ENCODE measurements at places on chromosomes 1 and 21.
A peak's percentile ranks its signal among the peaks of the same experiment; 100 is the strongest.

- DNase-seq, result no peak
These were observed 55.0 kb upstream of the ETV3 start for GRCh38 chr1:157193219-157193618.

DNA sequence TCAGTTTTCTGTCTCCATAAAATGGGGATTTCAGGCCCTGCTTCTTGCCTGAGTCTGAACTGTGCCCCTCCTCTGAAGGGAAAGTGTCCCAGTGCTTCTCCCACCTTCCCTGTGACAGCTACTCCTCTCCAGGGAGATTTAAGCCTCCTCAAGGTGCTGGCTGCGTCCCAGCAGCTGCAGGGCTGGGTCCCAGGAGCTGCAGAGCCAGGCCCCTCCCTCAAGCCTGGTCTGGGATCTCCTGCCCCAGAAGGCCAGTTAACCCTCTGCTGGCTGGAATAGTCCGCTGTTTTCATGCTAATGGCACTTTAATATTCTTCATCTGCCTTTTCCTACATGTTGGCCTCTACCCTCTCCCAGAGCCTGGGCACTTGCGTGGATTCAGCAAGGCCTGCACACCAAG lies 99.0 kb downstream of the PLXNA2 start:
- DNase-seq, result no peak

DNA sequence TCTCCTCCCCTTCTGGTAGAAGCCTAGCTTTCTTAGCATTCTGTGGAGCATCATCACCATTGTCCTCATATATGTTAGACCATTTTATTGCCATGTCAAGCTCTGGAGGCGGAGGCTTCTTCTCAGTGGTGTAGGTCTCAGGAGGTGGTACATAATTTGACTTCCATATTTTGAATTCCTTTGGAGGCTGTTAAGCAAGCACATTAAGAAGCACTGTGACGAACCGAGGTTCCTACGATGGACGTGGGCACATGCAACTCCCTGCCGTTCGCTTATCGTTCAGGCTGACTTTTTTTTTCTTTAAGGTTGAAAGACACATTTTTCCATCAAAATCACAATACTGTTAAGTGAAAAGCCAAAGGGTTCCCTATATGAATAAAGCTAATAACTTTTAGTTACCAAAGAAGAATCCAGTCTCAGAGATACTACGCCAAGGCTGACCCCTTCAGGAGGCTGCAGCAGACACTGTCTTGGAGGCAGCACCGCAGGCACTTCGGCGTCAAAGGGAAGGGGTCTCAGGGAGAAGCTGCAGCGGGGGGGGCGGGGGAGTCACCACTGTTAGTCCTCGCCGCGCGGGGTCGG lies 835 bp downstream of the C1orf52 start:
- no peak for DNase-seq

DNA sequence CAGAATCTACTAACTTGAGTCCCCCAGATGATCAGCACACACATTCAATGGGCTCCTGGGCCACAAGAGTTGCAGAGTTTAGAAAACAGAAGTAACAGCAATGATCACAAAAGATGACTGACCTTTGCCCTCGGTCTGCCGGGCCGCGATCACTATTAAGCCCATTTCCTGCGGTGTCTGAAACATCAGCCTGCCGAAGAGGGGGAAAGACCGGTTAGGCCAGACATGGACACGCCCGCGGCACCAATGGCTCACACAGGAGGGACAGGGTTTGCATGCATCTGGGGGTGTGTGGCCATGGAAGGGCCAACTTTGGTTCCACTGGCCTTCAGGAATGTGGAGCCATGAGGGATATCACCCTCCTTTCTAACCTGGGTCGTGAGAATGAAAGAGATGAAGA lies 68.2 kb downstream of the SIM2 start:
- no peak for DNase-seq

DNA sequence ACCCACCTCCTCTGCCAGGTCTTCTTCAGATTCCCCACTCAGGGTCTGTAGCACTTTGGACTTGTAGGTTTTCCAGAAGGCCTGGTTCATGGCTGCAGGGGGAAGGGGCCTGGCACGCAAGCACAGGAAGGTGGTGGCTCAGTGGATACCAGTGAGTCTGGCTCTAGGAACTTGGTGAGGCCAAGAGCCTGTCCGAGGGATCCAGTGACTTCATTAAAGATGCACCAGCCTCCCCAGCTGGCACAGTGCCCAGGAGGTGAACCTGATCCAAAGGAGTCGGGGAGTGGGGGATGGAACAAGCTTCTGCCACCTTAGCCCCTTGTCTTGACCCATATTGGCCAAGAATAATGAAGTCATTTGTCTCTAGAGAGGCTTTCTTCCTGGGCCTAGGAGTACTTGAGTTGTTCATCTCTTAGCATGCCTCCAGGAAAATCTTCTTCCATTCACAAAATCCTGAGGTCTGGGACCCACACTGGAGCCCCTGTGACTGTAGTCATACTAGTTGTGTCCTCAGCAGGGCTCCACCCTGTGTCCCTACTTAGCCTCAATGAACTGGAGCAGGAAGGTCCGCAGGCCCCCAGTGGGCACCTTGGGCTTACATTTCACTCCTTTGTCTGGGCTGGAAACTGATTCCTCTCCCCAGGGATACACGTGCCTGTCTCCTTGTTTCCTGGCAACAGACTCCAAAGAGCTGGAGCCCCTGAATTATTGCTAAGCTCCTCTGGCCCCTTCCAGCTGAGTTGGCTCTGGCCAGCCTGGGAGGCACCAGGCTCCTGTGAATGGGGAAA lies at the start of gene C1orf232:
Gene C1orf232, minus strand, starts transcription at position 554 of the 788 bp plus-strand sequence. Its CDS starts 464 bp downstream, at position 90.
- peak; percentile 60 for DNase-seq

DNA sequence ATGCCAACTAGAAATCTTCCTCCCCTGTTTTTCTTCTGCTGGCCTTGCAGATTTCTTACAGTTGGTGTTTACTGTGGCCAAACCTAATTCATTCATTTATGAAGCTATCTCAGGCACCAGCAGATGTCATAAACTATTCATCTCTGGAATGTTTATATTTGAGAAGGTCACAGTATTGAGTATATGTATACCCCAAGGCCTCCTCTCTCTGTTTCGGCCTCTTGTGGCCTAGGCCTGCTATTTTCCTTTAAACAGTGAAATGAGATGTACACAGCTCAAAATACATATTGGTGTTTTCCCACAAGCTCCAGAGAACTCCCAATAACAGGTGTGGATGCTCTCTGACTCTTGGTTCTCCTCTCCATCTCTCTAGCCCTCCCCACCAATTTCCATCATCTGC lies 520.7 kb upstream of the CAMK1G start:
- DNase-seq, result no peak

GRCh38 chr1:192724670-192725069 lies 84.2 kb upstream of the RGS2 start:
- DNase-seq, result no peak

GRCh38 chr1:43274125-43274803 lies 4.5 kb downstream of the TMEM125 start:
- no peak for DNase-seq

DNA sequence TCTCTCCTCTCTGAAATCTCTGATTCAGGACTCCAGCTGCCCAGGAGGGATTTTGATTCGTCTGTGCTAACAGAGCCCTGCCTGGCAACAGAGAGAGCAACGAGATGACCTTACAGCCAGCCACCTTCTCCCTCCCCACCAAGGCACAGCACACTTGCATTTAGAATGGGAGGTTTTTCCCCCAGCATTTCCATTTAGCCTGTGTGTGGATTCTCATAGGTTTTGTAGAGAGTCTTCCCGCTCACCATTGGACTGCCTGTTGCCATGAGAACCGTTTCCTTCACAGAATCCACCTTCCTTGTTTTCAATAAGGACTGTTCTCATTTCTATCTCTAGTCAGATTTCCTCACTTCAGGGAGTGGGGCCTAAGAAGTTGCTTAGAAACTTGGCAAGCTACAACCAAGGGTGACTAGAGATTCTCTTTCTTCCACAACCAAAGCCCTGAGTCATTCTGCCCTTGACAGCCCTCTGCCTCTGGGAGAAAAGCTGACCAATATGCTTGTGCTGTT lies 5.8 kb upstream of the IKBKE start:
- DNase-seq, result no peak

DNA sequence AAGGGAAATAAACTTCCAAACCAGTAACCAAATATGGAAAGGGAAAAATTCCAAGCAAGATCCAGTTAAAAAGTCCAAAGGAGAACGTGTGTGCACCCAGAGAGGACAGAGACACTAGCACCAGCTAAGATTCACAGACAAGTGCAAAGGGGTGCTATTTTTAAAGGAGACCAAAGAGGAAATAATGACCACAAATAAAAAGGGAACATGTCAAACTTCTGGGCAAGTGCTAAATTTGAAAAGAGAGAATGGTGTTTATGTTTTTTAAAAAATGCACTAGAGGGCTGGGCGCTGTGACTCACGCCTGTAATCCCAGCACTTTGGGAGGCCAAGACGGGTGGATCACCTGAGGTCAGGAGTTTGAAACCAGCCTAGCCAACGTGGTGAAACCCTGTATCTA lies 8.6 kb downstream of the JAM2 start:
- DNase-seq, result no peak

DNA sequence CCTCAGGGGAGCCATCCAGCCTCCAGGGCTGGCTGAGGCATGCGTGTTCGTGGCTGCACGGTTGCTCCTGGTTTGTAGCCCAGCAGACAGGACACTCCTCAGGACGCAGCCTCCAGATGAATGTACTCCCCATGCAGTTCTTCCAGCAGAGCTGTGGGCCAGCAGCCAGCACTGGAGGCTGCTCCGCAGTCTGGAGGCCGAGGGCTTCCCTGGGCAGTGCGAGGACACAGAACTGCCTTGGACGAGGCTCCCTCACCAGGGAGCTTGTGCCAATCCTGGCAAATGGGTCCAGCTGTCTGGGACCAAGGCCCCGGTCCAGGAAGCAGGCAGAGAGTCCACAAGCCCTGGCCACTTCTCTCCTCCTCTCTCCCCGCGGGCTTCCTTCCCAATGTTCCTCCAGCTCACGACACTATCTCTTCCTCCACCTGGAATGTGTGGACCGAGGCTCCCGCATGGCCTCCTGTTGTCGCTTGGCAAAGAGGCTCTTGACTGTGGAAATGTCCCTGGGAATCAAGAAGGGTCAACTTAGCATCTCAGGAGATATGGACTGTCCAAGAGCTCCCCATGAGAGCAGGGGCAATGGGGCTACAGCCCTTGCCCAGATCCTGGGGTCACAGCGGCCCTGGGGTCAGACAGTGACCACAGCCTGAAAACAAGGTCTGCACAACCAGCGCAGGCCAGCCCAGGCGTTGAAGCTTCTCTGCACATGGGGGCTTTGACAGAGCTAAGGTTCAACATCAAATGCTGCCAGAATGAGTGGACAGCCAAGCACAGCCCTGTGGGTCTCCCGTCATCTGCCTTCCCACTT lies 5.3 kb downstream of the EDN2 start:
- DNase-seq, result no peak

- DNase-seq, result peak; percentile 14
These were observed 80.9 kb downstream of the SPSB1 start for GRCh38 chr1:9373619-9374018.

GRCh38 chr1:23591460-23592208 lies 32.3 kb upstream of the ID3 start:
- DNase-seq, result no peak

GRCh38 chr1:78475888-78476610 lies 14.7 kb upstream of the PTGFR start:
- DNase-seq, result no peak

- DNase-seq, result no peak
These were observed 62.8 kb downstream of the IGSF21 start for GRCh38 chr1:18170444-18170843.

GRCh38 chr1:156804026-156804425 lies 12.6 kb downstream of the SH2D2A start:
- no peak for DNase-seq

DNA sequence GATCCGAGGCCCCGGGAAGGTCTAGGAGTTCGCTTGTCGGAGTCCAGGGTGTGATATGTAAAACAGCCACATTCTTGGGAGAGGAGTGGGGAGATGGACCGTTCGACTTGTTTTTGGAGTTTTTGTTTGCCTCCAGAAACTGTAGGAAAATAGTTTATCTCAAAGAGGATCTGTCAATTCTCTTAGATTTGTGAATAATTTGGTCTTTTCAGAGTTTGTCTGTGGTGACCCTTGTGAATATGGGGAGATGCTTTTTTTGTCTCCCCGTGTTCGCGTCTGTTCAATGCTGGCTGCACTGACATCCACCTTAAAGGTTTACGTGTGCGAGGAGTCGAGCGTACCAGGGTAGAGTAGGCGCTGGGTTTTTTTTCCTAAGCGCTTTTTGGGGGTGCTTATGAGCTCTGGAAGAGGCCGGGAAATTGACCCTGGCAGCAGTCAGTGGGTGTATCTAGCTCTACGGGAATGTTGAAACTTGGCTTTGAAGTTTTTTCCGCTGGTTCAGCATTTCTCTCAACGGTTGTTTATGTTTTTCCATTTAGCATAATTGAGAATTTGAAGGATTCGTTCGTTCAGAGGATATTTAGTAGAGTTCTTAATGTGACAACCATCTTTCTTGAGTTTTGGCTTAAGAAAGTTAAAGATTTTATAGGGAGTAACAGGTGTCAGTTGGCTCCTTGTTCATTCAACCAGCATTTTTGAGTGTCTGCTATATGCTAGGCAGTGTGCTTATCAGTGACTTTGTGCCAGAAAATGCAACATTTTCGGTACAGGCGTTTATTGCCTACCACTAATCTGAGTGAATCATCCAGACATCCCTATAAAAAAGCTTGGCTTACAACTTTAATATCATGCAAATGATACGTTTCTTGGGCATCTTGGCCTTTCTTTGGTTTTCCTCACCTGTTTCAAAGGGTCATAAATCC lies 1.2 kb downstream of the SZRD1 start:
- no peak for DNase-seq

- DNase-seq, result no peak
These were observed 11.1 kb upstream of the LRRN2 start for GRCh38 chr1:204696606-204697005.

GRCh38 chr21:15433091-15433490 lies 296.7 kb upstream of the USP25 start:
- no peak for DNase-seq

- DNase-seq, result no peak
These were observed 410.1 kb downstream of the OMA1 start for GRCh38 chr1:58136387-58136786.

GRCh38 chr1:115329965-115330364 lies 8.1 kb downstream of the NGF start:
- no peak for DNase-seq

GRCh38 chr1:28890435-28890834 lies 23.9 kb upstream of the EPB41 start:
- no peak for DNase-seq

DNA sequence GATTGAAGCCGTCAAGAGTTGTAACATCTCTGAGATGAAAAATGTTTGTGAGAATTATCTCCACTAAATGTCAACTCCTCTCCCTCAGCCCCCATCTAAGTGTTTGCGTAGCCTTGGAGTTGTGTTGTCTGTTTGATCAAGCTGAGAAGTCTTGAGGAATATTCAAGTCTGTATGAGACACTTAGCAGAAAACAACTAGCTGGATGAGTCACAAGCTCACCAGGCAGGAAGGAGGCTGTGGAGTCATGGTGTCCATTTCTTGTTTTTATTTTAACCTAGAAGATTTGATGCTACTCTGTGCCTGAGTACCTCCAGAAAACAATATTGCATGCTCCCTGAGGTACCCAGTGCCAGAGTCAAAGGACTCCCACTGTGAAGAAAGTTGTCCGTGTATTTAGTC lies 211.6 kb upstream of the PLXNA2 start:
- DNase-seq, result no peak

All from NCI-H187 (cell line).